Activated CD4-positive, alpha-beta memory T cell treated with anti-CD3 and anti-CD28 coated beads, Interleukin-2, amount 10 ng/mL, durations not matched to agents 7 days and 5 days (primary cell): ENCODE measurements at places on chromosomes 5 and 9. TPM values are rescaled to one million over a fixed set of nuclear protein-coding genes. Genes with fewer than 3 reads are reported as not detected.

Gene KDM3B
- total RNA-seq: 57.9 TPM

Gene C5orf24
- 32.5 TPM for total RNA-seq

Gene CYLC2
- total RNA-seq: not detected

Gene MIER3
- total RNA-seq: 24.5 TPM

Gene CNTFR
- total RNA-seq: not detected

Gene ZNF462
- total RNA-seq: 0.70 TPM

Gene FAM81B
- total RNA-seq: not detected

Gene DMRT3
- total RNA-seq: not detected

Gene TAS2R1
- total RNA-seq: not detected

Gene PTGDS
- total RNA-seq: 44.2 TPM

Gene SPATA31E1
- not detected for total RNA-seq

Gene PALM2AKAP2
- total RNA-seq: not detected

Gene UBE2D2
- 244 TPM for total RNA-seq

Gene GARIN3
- 0.13 TPM for total RNA-seq

Gene CDH12
- not detected for total RNA-seq

Gene REEP2
- total RNA-seq: 1.1 TPM

Gene IFNA6
- not detected for total RNA-seq
